ENCODE measurements at places on chromosomes 5 and 9.

DNA sequence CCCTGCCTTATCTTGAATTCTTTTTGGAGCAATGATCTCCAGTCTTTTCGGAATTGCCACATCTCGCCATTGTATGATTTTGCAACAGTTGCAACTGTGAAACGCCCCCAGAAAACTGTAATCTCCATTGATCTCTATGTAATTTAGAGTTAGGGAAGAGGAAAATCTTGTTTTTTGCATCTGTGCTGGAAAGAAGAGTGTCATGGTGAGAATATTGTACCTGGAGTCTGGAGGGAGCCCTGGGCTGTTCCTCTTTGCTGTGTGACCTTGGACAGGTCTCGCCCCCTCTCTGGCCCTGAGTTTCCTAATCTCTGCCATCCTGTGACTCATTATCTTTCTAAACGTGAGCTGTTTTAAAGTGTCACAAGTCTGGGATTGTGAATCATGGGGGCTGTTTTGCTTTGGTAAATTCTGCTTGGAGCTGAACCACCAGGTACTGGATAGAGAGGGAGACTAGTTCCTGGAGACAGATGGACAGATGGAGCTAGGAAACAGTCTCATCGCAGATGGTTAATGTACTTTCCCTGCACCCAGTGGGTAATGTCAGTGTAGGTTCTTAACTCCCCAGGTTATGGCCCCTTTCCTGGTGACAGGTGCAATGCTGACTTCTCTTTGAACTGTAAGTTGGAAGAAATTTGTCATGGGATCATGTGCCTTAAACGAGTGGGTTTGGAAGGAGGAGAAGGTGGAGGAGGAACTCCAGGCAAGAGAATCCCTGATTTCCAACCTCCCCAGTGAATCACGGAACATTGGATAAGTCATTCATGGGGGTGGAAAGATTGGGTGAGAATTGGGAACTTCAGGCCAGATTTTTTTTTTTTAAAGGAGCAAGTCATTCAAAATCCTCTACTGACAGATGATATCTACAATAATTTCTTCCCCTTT, 19.6 kb downstream of the PPARGC1B start:
- DNase-seq = no peak

DNA sequence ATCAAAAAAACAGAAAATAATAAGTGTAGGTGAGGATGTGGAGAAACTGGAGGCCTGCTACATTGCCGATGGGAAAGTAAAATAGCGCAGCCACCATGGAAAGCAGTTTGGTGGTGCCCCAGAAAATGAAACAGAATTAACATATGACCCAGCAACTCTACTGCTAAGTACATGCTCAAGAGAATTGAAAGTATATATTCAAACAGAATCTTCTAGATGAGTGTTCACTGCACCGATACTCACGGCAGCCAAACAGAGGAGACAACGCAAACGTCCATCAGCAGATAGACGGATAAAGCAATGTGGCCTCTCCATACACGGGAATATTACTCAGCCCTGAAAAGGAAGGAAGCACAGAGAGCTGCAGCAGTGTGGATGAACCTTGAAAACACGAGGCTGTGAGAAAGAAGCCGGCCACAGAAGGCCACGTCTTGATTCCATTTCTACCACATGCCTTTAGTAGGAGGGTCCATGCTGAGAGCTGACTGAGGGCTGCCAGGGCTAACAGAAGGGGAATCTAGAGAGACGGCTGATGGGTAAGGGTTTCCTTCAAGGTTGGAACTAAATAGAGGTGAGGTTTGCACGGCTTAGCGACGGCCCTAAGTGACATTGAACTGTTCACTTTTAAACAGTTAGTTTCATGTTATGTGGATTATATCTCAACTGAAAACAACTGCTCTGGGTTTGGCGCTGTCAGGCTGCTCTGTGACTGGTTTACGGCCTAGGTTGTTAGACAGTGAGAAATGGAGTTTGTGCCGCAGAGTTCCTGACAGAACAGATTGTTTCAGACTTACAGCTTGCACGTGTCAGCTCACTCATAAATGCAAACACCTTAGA, 29.8 kb downstream of the AHRR start:
- no peak for DNase-seq

DNA sequence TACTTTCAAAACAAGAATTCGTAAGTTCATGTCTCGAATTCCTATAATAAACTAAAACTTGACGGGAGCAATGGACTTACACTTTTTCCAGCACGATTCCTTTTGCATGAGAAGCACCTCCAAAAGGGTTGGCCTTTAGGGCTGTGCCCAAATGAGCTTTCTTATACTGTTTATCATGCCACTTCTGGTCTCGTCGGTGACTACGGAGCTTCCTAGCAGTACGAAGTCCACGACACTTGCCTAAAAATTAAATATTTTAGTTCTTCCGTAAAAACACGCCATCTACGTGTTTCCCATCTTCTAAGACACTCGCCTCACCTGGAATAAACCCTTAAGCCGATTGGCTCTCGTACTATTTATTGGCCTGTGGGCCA, 554 bp downstream of the RPS23 start:
- no peak for DNase-seq

DNA sequence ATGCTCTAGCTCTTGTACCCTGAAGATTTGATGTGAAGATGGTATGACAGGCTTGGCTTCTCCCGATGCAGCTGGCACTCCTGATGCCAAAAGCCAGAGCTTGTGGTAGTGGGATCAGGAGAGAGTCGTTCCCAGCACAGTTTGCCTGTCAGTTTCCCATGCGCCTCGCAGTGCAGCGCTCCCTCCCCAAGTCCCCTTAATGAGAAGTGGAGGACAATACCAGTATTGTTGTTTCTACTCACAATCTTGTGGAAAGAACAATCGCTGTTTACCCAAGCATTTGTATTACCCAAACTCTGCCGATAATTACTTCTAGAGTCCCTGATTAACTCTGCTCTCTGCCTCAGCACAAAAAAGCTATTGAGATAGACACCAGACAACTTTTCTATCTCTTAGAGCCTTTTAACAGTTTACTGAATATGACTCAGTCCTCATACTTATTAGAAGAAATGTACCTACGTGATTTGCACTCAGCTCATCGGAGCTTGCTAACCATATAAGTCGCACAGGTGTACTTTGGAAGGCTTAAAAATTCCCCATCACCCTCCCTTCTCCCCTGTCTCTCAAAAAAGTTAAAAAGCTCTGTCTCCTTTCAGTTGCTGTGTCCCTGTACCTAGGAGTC, 283.2 kb upstream of the TMEM161B start:
- DNase-seq = no peak

GRCh38 chr5:142292249-142292648, 32.6 kb downstream of the SPRY4 start:
- DNase-seq = no peak

DNA sequence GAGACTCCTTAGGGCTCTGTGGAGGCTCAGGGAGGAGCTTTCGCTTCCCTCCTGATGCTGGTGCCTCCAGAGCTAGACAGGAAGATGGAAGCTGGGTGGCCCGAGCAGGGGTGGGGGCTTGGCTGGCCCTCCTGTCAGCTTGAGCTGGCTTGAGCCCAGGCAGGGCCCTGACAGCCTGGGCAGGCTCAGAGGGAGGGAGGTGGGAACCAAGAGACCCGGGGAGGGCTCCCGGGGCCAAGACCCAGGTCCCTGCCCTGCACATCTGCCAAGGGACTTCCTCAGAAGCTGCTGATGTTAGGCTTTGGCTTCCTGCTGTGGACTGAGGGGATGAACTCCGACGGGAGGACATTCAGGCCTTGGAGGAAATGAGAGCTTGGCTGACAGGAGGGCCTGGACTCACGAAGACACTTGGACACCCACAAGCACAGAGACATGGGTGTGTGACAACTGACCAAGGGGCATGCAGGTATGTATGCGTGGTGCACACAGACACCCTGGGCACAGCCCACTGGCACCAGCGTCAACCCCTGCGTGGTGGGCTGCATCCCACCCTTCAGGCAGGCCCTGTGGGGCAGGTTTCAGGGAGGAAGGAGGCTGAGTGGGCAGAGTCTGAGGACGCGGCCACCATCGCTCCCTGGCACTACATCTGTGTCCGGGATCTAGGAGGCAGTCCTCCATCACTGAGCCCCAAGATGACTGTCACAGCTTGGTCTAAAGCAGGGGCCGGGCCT, 1.7 kb upstream of the LTC4S start:
- DNase-seq = no peak

- DNase-seq = no peak
These were observed 32.4 kb downstream of the MUSK start for GRCh38 chr9:110700953-110701352.

Data from K562 (cell line).